ENCODE measurements at places on chromosomes 7 and 10.

- DNase-seq = no peak
Measured at GRCh38 chr10:54808186-54808935, 7.3 kb upstream of the PCDH15 start.

DNA sequence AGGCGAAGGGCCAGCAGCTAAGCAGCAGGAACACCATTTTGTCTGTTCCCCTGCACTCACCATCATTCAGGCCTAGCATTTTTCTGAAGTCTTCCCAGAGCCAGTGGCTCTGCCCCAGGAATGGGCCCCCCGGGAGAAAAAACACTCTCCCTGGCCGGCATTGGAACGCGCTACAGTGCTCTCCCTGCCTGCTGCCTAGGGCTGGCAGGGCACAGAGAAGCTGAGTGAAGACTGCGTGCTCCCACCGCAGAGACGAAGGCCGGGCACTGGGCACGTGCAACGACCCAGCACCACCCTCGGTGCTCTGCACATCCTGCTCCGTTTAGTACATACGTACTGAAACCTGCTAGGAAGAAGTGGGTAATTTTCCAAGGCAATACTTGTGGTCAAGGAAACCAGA, 34.4 kb downstream of the HSPA12A start:
- DNase-seq = no peak

- DNase-seq = no peak
Measured at GRCh38 chr7:133040178-133040577, 41.7 kb downstream of the CHCHD3 start.

DNA sequence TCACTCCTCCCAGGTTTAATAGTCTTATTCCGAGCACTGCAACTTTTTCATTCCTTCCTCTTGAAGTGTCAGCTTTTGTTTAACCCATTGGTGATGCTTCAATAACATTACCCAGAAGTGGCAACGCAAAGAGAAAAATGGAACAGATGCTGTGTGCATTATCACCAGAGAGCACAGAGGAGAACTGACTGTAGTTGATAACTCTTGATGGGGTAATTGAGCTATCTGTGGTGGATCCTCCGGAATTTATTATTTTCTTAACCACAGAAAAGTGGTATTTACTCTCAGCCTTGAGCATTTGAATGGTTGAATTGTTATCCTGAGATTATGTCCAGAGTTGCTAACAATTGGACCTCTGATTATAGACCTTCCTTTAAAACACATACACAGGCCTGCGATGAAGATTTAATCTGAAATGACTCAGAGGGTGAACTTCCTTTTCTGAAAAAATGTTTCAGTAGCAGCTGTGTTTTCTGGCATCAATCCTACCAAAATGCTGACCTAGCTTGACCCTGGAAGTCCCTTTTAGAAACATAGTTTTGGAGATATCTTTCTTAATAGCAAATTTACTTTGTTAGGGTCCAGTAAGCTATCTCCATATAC, 1584.4 kb upstream of the LRRTM3 start:
- no peak for DNase-seq

DNA sequence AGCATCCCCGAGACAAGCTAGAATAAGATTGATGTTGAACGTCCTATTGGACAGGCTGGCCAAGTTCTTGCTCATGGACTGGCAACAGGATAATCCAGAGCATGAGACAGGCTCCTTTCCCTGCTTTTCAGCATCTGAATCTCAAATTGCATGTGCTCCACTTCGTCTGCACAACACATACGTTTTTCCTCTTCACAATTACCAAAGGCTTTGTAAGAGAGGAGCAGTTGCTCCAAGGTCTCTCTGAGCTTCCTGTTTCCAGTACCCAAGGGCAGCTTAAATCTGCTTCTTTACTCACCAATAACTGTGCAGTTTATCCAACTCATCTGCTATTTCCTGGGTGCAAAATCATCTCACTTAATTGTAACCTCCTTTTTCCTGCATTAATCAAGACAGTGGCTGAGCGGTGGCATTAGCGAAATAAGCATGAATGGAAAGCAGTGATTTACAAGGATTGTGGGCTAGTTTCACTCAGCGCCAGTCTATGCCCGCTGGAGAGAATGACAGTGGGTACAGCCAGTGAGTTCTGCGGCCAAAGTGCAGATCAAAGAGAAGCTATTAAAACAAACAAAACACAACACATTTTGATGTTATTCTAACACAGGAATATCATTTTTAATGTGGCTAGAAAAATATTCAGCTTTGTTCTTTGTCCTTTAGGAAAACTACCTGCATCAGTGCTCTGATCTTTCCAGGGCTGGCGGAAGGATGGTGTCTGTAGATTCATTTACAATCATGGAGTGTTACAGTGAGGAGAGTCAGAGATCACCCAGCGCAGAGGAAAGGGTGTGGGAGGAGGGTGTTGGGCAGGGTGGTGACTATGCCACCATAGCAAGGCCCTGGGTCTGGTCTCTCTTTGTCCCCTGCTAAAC, 79.8 kb downstream of the CHN2 start:
- DNase-seq = no peak

GRCh38 chr10:122249303-122249850, 21.7 kb upstream of the BTBD16 start:
- DNase-seq = no peak

GRCh38 chr7:108028111-108028510, 25.1 kb upstream of the LAMB1 start:
- no peak for DNase-seq

DNA sequence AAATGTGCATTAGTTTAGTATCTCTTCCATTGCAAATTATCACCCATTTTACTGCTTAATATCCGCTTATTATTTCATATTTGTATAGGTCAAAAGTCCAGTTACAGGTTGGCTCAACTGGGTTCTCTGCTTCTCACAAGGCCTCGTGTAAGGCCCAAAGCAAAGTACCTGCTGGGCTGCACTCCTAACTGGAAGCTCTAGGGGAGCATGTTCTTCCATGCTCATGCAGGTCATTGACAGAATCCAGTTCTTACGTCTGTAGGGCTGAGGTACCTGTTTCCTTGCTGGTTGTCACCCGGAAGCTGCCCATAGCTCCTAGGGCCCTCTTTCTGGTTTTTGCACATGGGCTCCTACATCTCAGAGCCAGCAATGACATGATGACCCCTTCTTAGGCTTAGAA, 79.6 kb downstream of the RAPGEF5 start:
- no peak for DNase-seq

DNA sequence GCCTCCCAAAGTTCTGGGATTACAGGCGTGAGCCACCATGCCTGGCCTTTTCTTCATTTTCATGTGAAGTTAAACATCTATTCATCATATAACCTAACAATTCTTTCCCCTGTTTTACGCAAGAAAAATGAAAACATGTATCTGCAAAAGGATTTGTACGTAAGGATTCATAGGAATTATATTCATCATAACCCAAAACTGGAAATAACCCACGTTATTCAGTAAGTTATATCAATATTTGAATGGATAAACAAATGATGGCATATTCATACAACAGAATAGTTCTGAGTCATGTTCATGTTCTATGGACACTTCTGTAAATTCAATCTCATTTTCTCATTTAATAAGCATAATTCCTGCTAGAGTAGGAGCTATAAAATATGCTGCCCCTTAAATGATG, 35.2 kb upstream of the CAV2 start:
- DNase-seq = no peak

DNA sequence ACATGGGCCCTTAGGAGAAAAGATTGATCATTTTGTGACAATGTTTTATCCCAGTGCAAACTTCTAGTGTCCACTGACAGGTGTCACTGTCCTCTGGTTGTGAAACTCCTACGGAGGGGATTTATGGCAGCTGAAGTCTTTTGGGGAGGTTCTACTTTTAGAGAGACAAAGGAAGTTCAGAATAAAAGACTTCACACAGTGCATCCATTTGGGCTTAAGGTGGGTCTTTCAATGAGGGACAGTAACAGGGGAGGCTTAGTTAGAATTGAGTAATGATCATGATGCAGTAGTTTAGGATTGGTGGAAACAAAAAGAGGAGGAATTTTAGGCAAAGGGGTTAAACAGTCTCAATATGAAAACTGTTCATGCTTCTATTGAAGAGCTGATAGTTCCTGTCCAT, 501.1 kb upstream of the NRP1 start:
- DNase-seq = no peak

DNA sequence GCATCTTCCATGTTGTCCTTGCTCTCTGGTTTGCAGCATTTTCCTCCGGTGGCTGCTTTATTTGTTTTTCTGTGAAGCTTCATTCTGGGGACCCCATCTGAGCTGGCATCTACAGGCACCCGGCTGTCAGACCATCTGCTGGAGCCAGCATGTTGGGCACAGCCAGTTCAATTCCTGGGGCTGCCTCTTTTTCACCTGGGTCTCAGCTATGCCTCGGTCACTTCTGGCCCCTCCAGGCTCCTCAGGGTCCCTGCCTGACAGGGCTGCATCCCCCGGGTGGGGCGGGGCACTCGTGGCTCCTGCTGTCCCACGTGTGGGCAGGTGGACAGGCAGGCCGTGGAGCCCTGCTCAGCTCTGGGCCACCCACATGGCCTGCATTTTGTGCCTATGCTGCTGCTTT, 8.1 kb downstream of the SCART1 start:
- DNase-seq = no peak

DNA sequence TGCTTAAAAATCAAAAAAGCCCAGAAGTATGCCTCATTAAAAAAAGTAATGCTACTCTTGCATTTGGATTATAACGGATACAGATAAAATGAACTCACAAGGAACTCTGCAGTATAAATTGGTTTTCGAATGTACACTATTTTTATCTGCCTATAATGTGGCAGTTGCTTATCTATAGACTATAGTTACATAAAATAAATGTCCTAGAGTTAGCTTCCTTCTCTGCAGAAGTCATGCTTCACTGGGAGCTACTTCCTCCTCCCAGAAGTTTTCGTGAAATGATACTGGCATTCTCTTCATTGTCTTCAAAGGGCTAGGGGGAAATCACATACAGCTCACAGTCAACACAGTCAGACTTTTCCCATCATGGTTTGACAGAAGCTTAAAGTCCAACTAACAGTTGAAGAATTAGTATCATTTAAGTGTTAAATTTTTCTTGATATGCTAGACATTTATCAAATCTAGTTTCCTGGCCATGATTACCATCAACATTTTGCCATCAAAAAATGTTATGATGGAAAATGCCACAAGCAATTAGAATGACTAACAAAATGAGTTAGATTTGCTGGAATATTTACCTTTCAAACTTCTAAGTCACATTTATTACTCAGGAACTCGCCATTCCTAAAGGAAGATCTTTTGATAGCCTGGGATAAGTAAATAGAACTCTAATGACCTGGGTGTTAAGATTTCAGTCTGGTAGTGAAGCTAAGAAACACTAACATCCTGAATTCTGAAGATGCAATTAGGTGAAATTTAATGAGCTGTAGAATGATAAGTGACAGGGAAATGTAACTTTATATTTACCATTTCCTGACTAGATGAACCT, 87.3 kb upstream of the TRIL start:
- DNase-seq = no peak

- no peak for DNase-seq
Measured at GRCh38 chr10:9243941-9244411, 1189.5 kb downstream of the GATA3 start.

- no peak for DNase-seq
Measured at GRCh38 chr10:7003831-7004395, 406.9 kb downstream of the SFMBT2 start.

- no peak for DNase-seq
Measured at GRCh38 chr10:91528080-91528479, 104.8 kb downstream of the PPP1R3C start.
